ENCODE measurements at places on chromosomes 1 and 21. TPM values are rescaled to one million over a fixed set of nuclear protein-coding genes. Genes with fewer than 3 reads are reported as not detected.

The RNF115 gene
- total RNA-seq, result 14.2 TPM

The HSD3B2 gene
- total RNA-seq, result not detected

The PADI2 gene
- total RNA-seq, result not detected

The HEYL gene
- total RNA-seq, result not detected

GRCh38 chr1:38789498-38790169, 69.9 kb downstream of the RRAGC start:
- peaks cover 2% of the 10 kb centered on the region for H3K27me3 ChIP-seq
- H3K36me3 ChIP-seq, result no peaks in the 10 kb centered on the region
- DNase-seq, result no peak
- no peaks in the 10 kb centered on the region for H3K4me1 ChIP-seq
- no peak overlapping the region for H3K4me3 ChIP-seq
- H3K27ac ChIP-seq, result no peak overlapping the region

- H3K36me3 ChIP-seq, result no peaks in the 10 kb centered on the region
- H3K27ac ChIP-seq, result 0 out of 2 replicates have a peak overlapping the region, but pooled peaks have one; percentile 23
- H3K4me3 ChIP-seq, result peak overlapping the region; percentile 54
- DNase-seq, result no peak
Observed at GRCh38 chr1:154869351-154870114, 548 bp downstream of the KCNN3 start.

DNA sequence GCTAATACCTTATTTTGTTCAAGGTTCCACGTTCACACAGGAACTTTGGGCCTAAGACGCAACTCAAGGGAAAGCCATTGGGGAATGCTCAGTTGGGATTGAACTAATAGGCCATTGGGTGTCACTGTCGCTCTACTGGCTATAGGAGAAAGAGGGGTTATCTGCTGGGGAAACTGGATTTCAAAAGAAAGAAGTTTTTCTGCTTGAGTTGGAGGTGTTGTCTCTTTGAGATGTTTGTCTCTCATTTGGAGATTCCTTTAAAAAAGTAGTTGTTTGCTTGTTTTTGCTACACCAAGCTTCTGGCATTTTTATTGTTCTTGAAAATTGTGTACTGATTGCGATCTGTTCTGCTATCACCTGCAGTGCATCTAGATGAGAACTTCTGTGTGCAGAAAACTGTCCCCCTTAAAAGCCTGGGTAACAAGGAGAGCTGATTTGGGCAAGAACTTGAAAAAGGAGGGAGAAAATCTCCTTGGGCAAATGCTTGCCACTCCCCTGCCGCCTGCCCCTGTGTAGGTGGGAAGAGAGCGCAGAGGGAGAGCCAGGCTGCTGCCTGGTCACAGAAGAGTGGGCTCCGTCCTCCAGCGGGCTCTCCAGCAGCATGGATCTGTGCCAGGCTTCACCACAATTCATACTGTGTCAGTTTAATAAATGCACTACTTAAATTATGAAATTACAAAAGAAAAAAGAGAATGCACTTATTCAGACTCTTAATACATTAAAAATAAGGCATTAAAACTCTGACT, 39.9 kb downstream of the PEX14 start:
- no peak overlapping the region for H3K4me3 ChIP-seq
- no peak overlapping the region for H3K27ac ChIP-seq
- no peaks in the 10 kb centered on the region for H3K27me3 ChIP-seq
- peak; percentile 52 for DNase-seq
- peaks cover 32% of the 10 kb centered on the region for H3K4me1 ChIP-seq

DNA sequence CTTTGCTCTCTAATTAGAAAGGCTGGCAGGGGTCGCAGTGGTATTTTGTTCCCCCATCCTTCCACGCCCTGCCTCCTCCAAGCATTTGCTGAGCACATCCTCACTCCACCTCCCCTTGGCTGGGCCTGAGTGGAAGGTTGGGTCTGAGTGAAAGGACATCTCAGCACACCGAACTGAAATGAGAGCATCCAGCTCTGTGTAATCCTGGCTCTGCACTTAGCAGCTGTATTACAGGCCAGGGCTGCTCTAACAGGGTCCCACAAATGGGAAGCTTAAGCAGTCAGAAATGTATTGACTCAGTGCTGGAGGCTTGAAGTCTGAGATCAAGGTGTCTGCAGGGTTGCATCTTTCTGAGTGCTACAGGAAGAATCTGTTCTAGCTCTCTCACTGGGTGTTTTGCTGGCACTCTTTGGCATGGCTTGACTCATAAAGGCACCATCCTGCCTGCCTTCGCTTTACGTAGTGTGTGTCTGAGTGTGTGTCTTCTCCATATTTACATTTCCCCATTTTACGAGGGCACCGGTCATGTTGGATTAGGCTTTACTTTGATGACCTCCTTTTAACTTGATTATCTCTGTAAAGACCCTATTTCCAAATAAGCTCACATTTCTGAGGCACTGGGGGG, 48.5 kb upstream of the IGSF21 start:
- no peak for DNase-seq
- no peaks in the 10 kb centered on the region for H3K27me3 ChIP-seq
- H3K4me1 ChIP-seq, result no peaks in the 10 kb centered on the region

DNA sequence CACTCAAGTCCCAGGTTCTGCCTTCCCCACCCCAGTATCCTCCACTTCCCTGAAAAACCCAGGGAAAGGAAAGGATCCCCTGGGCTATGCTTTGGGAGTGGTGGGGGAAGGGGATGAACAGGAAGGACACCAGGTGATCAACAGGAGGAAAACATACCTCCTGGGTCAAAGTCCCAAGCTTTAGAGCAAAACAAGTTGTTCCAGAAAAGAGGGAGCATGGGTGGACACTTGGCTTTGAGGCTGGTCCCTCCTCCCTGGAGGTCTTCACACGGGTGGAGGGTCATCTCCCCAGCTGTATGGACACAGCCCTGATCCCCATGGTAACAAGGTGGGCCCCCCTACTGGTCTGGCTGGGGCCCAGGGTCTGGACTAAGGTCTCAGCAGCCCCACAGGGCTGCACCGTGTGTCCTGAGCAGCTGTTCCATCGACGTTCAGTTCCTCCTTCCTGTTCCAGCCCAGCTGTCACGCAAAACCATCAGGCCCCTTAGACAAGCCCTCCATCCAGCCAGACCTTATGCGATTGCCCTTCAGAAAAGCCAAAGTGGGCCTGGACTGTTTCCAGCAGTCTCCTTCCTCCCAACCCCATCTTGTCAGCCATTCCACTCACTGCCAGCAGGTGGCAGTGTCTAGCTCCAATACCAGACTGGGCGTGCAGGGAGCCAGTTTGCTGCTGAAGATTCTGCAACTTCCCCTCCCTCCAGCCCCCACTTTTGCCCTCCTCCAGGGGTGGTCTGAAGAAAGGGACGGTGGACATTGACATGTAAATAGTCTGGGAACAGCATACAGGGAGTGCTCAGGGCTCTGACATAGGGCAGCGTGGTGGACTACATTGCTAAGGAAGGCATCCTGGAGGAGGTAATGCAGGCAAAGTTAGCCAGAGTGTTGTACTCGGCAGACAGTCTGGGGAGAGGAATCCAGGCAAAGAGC, 2.9 kb upstream of the PDZK1IP1 start:
- H3K36me3 ChIP-seq, result no peaks in the 10 kb centered on the region
- no peaks in the 10 kb centered on the region for H3K27me3 ChIP-seq
- no peak overlapping the region for H3K4me3 ChIP-seq
- H3K27ac ChIP-seq, result no peak overlapping the region

GRCh38 chr21:27189870-27190269, 223.0 kb upstream of the ADAMTS5 start:
- H3K27me3 ChIP-seq, result no peaks in the 10 kb centered on the region
- H3K4me1 ChIP-seq, result no peaks in the 10 kb centered on the region
- H3K36me3 ChIP-seq, result no peaks in the 10 kb centered on the region
- no peak overlapping the region for H3K27ac ChIP-seq

DNA sequence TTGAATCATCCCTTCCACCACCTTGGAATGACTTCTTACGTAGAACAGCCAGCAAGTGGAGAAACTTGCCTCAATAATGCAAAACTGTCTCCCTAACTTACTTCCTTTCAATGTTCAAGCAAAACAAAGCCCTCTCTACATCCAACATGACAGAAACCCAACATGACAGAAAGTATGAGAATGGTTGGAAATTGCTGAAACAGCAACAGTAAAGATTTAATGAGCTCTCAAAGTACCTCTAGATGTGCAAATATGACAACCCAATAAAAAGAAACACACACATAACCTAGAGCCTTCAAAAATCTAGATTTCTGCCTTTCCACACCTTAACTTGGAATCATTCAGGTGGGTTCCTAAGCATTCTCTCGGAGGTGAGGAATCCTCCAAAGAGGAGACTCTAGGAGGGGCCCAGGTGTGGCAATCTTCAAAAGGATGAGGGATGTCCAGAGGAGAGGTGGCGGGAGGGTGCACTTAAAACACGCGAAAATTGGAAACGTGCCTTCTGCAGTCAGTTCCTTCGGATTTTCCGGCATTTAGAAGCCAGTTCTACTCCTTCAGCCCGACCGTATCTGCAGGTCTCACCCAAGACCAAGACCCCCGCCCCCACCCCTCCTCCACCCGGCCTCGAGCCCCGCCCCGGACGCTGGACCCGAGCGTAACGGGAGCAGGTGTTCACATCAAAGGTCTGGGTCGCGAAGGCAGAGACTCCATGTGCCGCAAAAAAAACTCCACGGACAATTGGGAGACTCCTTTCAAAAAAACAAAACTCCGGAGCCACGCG, 996 bp upstream of the MGST3 start:
- DNase-seq, result no peak
- peak overlapping the region; percentile 78 for H3K4me3 ChIP-seq
- H3K4me1 ChIP-seq, result peaks cover 24% of the 10 kb centered on the region
- H3K27me3 ChIP-seq, result no peaks in the 10 kb centered on the region
- H3K27ac ChIP-seq, result peak overlapping the region; percentile 71

Data from Karpas-422 (cell line).